ENCODE measurements at places on chromosomes 13 and 19.

DNA sequence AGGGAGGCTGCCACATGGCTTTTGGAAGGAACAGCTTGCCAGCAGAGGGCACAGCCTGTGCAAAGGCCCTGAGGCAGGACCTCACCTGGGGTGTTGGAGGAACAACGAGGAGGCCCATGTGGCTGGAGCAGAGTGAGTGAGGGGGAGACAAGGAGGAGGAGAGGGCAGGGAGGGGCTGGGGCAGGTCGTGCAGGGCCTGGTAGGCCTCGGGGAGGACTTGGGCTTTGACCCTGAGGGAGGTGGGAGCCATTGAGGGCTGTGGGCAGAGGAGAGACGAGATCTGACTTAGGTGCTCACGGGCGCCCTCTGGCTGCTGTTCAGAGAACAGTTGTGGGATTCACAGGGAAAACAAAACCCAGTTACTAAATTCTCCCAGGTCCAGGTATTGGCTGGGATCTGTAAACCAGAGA lies 25.2 kb downstream of the ZNRF4 start:
- DNase-seq: peak; percentile 29

DNA sequence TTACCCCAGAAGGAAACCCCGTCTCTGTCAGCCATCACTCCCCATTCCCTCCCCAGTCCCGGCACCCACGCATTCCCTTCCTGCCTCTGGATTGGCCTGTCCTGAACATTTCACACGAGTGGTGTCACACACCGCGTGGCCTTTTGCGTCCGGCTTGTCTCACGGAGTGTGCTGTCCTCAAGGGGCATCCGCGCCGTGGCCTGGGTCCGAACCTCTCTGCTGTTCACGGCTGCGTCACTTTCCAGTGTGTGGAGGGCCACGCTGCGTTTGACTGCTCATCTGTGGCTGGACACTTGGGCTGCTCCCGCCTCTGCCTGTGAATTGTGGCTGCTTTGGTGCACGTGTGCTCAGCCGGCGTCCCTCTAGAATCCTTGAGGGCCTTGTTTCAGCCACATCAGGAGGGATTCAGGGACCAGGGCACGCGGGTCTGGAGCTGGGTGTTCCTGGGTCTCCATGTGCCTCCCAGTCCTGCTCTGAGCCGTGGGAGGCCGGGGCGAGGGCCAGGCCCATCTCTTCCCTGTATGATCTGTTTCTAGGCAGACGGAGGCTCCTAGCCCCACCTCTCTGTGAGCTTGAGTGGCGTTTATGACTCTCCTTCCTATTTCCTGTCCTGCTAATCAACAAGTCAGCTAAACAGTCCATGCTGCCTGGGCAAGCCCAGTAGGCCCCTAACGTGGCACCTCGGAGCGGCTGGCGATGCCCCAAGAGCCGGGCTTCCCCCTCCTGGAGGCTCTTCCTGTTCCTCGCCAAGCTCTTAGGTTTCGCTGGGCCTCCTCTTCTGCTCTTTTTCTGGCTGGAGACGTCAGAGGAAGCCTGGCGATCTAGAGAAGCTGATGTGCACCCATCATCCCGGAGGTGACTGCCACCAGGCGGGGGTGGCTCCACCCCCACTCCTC lies 8.1 kb downstream of the STK11 start:
- DNase-seq: peak; percentile 71

DNA sequence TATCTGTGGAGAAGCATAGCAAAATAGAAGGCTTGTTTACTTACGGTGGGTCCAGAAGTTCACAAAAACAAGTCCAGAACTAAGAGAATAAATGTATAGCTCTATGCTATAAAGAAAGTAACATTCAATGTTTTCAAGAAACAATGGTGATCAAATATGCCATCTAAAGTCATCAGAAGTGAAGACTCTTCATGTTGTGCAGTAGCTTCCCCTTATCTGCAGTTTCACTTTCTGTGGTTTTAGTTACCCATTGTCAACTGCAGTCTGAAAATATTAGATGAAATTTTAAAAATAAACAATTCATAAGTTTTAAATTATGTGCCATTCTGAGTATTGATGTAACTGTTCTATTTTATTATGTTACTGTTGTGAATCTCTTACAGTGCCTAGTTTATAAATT lies 72.5 kb downstream of the EDNRB start:
- no peak for DNase-seq

GRCh38 chr13:85031771-85032170 lies 767.4 kb downstream of the SLITRK6 start:
- no peak for DNase-seq

GRCh38 chr19:38666663-38667511 lies 19.4 kb downstream of the ACTN4 start:
- DNase-seq: peak; percentile 66

DNA sequence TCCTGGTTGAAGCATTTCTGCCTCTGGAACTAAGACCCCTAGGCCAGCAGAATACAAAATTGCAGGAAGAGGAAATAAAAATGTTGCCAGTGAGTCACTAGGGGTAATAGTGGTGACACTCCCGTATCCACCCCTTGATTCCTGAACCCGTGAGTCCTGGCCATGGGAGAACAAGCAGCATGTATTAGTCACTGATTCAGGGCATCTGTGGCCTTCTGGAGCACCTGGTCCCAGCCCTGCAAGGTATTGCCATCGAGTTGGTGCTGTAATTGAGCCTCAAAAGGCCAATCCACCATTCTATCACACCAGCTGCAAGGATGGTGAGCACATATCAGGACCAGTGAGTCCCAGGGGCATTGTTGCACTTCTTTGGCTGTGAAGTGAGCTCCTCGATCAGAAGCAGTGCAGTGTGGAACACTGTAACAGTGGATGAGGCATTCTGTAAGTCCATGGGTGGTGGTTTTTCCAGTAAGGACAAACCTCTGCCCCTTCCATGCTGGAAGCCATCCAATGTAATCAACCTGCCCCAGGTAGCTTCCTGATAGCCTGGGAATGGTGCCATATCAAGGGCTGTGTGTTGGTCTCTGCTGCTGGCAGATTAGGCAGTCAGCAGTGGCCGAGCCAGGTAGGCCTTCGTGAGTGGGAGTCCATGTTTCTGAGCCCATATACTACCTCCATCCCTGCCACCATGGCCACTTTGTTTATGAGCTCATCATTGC lies 39.6 kb downstream of the C1QTNF9 start:
- no peak for DNase-seq

- DNase-seq: no peak
Observed at GRCh38 chr19:31313291-31314030, 35.8 kb downstream of the TSHZ3 start.

GRCh38 chr19:16446108-16446723 lies 25.6 kb downstream of the EPS15L1 start:
- DNase-seq: no peak

GRCh38 chr19:51727349-51727880 lies 3.6 kb upstream of the HAS1 start:
- DNase-seq: peak; percentile 69

DNA sequence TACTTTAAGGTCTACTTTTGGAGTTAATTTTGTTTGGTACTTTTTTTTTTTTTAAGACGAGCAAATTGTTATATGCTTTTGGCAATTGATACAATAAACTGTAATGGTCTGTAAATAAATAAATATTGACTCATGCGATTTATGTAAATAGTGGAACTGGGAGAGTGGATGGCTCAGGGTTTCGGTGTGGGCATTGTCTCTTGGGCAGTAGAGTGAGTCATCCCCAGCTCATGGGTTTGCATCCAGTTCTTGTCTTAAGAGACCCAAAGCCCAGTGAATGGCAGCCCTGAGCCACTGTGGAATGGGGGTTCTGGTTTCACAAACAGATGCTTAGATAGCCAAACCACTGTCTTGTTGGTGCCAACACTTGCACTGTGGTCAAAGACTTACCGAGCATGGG lies 33.0 kb downstream of the FGF9 start:
- no peak for DNase-seq

GRCh38 chr13:19910336-19911072 lies 47.1 kb upstream of the ZMYM5 start:
- DNase-seq: peak; percentile 41

GRCh38 chr19:54229146-54229545 lies 6.3 kb upstream of the LILRB3 start:
- no peak for DNase-seq

DNA sequence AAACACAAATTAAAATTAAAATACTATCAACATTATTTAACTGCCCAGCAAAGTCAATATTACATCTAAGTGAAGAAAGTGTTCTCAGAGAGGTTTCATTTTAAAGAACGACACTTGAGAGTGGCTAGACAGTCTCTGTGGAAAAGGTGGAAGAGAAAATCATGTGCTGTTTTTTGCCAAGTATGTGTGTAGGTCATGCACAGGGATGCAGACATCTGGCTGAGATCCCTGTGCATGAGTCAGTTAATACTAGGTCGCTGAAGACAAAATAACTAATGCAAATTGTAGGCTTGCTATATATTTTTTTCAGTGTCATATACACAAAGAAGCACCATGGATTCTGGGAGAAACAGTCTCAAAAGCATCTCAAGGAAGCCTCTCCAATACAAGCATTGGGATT lies 44.3 kb upstream of the ENOX1 start:
- DNase-seq: peak; percentile 77

DNA sequence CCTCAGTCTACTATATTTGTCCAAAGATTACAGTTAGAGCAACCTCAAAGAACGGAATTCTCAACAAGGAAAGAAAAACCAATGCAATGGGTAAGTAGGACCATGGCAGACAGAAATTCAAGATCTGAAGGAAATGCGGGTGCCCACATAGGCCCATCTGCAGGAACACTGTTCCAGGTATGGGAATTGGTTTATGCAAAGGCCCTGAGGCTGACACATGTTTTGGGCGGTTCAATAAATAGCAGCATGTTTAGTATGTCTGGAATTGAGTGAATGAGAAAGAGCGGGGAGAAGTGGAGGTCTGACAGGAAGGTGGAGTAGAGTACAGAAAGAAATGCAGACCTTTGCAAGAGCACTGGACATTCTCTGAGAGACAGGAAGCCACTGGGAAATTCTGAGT lies 164.7 kb upstream of the KLF12 start:
- DNase-seq: no peak

GRCh38 chr19:38055655-38056521 lies 148.9 kb downstream of the SIPA1L3 start:
- no peak for DNase-seq

DNA sequence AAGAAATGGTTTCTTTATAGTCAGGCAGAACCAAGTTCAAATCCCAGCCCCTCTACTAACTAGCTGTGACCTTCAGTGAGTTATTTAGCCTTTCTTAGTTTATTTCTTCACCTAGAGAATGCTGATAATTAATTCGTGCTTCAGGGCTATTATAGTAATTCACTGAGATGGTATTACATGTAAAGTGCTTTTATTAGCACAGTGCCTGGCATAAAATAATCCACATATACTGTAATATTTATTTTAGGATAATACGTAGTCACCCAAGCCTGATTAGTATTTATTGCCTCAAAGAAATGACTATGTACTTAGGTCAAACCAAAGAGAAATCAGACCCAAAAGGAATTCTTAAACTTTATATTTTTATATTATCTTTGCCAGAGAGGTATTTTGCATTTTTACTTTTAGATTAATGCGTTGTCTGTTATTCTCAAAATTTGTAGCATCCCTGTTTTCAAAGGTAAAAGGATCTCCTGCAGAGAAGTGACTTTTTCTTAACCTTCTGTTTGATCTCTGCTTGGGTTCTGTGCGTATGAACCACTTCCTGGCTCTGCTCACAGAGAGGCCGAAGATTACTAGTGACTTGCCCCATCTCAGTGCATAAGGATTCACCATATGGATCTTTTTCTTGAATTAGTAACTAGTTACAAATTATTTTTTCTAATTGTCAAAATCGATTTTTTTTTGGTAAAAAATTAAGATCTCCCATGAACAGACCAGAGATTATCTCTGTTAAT lies 19.7 kb downstream of the UBAC2 start:
- peak; percentile 65 for DNase-seq

- DNase-seq: peak; percentile 38
Observed at GRCh38 chr13:42367831-42368230, 95.9 kb downstream of the AKAP11 start.

- DNase-seq: no peak
Observed at GRCh38 chr19:32265995-32266394, 79.4 kb upstream of the ZNF507 start.

All from choroid plexus epithelial cell (primary cell).